ENCODE measurements at places on chromosomes 1 and 21.
A peak's percentile ranks its signal among the peaks of the same experiment; 100 is the strongest.

DNA sequence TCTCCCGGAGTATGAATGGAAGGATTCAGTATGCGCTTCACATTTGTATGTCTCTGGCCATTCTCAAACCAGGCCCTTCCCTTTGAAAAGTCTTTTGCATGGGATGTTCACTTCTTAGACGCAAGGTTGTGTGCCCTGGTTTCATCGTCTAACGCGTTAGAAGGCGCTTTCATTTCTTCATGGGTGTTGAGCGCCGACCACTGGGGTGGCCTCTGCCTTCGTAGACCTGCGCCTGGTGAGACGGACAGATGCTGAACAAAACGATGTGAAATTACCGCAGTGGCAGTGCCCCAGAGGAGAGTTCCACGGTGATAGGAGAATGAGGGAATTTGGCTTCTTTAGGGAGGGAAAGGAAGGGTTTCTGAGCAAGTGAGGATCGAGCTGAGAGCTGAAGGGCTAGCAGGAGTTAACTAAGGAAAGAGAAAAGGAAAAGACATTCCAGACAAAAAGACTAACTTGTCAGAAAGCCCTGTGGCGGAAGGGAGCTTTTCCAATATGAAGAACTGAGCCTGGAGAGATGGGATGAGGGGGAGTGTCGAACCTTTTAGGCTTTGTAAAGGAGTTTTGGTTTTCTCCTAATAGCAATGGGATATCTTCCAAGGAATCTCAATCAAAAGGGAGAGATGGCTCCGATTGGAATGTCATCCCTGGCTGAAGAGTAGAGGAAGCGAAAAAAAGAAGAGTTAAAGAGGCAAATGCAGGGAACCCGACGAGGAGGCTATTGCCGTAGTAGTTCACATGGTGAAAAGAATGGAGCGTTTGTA is 951 bp downstream of the GGPS1 start:
- DNase-seq = peak; percentile 62

DNA sequence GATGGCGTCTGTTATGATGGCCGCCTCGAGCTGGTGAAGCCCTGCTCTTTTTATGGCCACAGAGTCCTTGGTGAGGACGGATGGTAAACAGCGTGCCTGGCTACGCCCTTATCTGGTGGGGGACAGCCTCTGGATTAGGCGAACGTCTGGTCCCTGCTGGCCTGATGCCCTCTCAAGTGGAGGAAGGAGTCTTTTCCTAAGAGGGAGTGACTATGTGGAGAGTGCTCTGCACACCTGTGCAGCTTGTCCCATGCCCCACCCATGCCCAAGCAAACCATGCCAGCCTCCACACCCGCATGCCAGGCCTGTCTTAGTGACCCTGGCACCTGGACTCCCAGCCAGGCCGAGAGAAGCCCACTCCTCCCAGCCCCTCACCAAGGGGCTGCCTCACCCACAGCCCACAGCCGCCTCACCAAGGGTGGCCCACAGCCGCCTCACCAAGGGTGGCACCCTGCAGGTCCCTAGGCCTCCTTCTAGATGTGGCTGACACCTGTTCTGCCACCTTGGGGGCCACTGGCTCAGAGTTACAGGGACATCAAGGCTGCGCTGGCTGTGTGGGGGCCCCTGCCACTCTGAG is 40.2 kb downstream of the WNT9A start:
- DNase-seq = no peak

DNA sequence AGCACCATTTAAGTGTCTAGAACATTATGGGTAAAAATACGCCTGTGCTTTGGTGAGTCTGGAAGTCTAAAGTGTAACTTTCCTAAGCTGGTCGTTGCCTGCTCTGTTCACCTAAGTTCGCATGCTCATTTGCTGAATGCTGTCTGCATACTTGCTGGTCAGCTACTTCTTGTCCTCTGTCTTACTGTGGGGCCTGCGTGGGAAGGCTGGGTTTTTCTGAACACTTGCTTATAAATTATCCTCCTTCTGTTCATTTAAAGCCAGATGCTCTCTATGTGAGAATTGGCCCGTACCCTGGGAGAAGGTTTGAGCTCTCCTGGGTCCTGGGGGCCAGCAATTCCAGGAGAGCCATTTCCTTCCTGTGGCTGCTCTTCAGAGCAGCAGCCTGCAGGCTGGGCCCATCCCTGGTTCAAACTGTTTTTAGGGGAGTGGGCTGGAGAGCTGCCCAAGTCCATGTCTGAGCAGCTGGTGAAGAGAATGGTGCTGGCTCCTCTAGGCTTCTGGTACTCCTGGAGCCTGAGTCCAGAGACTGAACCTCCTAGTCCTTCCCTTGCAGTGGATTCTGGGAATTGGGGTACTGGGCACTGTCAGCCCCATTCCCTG is 75.7 kb downstream of the GALNT2 start:
- DNase-seq = no peak

- no peak for DNase-seq
Observed at GRCh38 chr1:66728021-66728420, 24.2 kb upstream of the DYNLT5 start.

- DNase-seq = no peak
Observed at GRCh38 chr1:173002891-173003838, 47.6 kb downstream of the TNFSF18 start.

GRCh38 chr1:230185076-230186001 is 118.3 kb downstream of the GALNT2 start:
- no peak for DNase-seq

Data from CD4-positive, alpha-beta T cell treated with Interleukin-4 for 1 hour (primary cell).